ENCODE measurements at places on chromosomes 4 and X. TPM values are rescaled to one million over a fixed set of nuclear protein-coding genes. Genes with fewer than 3 reads are reported as not detected.

TXLNG gene
- total RNA-seq, result 5.5 TPM

RHOXF2 gene
- not detected for total RNA-seq

DUX4 gene
- not detected for total RNA-seq

PDGFRA gene
- 502 TPM for total RNA-seq

ANAPC10 gene
- 22.2 TPM for total RNA-seq

AR gene
- 3.5 TPM for total RNA-seq

NMU gene
- not detected for total RNA-seq

CDKL2 gene
- total RNA-seq, result 0.55 TPM

UGT2A3 gene
- not detected for total RNA-seq

CC2D2A gene
- total RNA-seq, result 23.2 TPM

FAT1 gene
- total RNA-seq, result 132 TPM

DRD5 gene
- not detected for total RNA-seq

OPHN1 gene
- total RNA-seq, result 5.6 TPM

Data from smooth muscle cell of bladder (primary cell).